ENCODE measurements at places on chromosomes 3 and 15.

GRCh38 chr3:133956982-133957381 is 61.3 kb upstream of the RAB6B start:
- no peaks in the 10 kb centered on the region for H3K27me3 ChIP-seq
- no peak overlapping the region for H3K4me3 ChIP-seq
- no peak for DNase-seq
- H3K36me3 ChIP-seq: peaks cover 3% of the 10 kb centered on the region
- no peaks in the 10 kb centered on the region for H3K4me1 ChIP-seq
- no peak overlapping the region for H3K27ac ChIP-seq

DNA sequence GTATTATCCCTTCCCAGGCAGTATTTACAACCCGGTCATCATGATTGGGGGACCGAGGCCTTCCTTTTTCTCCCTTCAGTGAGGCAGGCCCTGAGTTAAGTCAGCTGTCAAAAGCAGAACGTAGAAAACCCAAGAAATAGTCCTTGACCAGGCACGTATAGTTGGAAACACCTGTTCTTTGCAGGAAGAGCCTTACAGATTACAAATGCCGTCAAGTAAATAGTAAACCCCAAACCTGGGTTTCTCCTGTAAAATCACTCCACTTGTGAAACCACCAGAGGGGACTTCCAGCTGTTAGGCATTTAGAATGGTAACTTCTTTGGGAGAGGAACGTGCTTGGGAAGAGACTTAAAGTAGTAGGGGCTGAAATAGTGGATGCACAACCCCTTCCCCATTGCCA is 1.0 kb upstream of the BTBD1 start:
- no peaks in the 10 kb centered on the region for H3K36me3 ChIP-seq
- H3K4me1 ChIP-seq: peaks cover 18% of the 10 kb centered on the region
- H3K27me3 ChIP-seq: no peaks in the 10 kb centered on the region
- H3K27ac ChIP-seq: no peak overlapping the region
- peak overlapping the region; percentile 81 for H3K4me3 ChIP-seq
- no peak for DNase-seq

- H3K4me3 ChIP-seq: no peak overlapping the region
- H3K36me3 ChIP-seq: no peaks in the 10 kb centered on the region
These were observed 120.5 kb downstream of the BBX start for GRCh38 chr3:107643038-107643883.

DNA sequence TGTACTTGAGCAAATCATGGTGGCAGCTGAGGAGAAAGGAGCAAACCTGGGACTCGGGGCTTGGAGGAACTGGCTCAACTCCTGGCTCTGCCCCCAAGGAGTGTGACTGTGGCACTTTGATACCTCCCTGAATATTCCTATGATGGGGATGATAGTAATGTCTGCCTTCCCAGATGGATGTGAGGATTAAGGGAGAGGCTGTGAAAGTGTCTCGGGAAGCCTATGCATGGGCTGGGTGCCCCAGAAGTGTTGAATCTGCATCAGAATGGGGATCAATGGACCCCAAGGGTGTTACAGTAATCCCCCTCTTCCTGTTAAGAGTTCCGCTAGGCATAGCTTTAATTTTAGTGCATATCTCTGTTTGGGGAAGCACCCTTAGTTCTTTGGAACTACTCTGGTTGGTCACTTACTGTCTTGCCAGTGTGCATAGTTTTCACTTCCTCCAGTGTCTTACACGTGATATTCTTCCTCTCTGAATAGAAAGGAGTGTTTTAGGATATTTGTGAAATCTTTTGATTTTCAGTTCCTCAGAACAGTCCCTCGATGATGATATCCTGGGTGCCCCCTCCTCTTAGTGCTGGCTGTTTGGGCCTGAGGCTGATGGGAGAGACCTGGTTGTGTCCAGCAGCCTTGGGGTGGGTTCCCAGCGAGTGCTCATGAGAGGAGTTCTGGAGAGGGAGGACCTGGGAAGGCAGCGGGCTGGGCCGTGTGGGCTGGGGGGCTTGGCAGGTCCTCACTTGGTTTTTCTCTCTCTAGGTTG is 97.5 kb downstream of the CHDH start:
- no peak overlapping the region for H3K27ac ChIP-seq
- no peak overlapping the region for H3K4me3 ChIP-seq
- no peaks in the 10 kb centered on the region for H3K36me3 ChIP-seq
- H3K4me1 ChIP-seq: peaks cover 1% of the 10 kb centered on the region

GRCh38 chr3:119690043-119690656 is 12.7 kb upstream of the CFAP91 start:
- H3K27me3 ChIP-seq: no peaks in the 10 kb centered on the region
- H3K4me3 ChIP-seq: no peak overlapping the region
- no peaks in the 10 kb centered on the region for H3K4me1 ChIP-seq
- DNase-seq: no peak
- H3K36me3 ChIP-seq: peaks cover 1% of the 10 kb centered on the region
- H3K27ac ChIP-seq: no peak overlapping the region

DNA sequence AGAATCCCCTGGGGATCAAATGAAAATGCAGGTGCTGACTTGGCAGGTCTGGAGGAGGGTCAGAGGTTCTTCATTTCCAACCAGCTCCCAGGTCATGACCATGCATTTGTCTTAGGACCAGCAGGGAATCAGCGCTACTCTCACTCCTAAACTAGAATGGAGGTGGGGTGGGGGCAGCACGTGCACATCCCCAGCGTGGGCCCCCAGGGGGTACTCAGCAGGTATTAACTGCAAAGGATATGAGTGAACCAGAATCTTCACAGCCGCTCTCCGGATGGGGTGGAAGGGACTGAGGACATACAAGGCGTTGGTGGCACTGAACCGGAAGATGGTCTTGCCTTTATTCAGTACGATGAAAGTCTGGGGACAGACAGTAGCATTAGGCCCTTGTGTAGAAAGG is 19.4 kb downstream of the SCN5A start:
- H3K4me1 ChIP-seq: no peaks in the 10 kb centered on the region
- no peak overlapping the region for H3K4me3 ChIP-seq
- no peak overlapping the region for H3K27ac ChIP-seq
- DNase-seq: no peak
- H3K27me3 ChIP-seq: peaks cover 10% of the 10 kb centered on the region

DNA sequence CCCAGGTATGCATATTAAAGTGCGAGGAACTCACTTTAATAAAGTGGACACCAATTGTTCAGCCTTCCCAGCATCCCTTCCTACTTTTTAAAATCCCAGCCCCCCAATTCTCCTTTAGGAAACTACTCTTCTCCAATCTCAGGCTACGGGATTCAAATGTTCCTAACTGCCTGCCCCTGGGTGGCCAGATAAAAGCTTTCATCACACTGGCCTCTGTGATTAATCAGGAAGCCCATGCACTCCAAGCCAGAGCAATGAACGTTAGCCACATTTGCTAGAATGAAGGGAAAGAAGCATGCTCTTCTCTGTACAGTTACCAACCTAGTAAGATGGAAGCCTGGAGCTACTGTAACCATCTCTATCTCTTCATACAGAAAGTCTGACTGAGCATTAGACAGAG is 250.3 kb upstream of the UBE2E2 start:
- H3K36me3 ChIP-seq: no peaks in the 10 kb centered on the region
- no peak for DNase-seq
- no peaks in the 10 kb centered on the region for H3K27me3 ChIP-seq
- H3K4me1 ChIP-seq: peaks cover 9% of the 10 kb centered on the region

DNA sequence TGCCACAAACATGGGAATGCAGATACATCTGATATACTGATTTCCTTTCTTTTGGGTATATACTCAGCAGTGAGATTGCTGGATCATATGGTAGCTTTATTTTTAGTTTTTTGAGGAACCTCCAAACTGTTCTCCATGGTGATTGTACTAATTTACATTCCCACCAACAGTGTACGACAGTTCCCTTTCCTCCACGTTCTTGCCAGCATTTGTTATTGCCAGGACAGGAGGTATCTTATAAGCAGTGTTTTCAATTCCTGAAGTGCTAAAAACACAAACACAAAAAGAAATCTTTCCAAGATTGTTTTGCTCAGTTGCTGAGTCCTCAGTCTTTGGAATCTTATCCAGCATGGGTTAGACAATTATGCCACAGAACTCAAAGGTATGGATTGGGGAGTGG is 13.5 kb downstream of the GTF2E1 start:
- peaks cover 2% of the 10 kb centered on the region for H3K4me1 ChIP-seq
- no peak for DNase-seq
- no peak overlapping the region for H3K27ac ChIP-seq
- peaks cover 30% of the 10 kb centered on the region for H3K36me3 ChIP-seq

DNA sequence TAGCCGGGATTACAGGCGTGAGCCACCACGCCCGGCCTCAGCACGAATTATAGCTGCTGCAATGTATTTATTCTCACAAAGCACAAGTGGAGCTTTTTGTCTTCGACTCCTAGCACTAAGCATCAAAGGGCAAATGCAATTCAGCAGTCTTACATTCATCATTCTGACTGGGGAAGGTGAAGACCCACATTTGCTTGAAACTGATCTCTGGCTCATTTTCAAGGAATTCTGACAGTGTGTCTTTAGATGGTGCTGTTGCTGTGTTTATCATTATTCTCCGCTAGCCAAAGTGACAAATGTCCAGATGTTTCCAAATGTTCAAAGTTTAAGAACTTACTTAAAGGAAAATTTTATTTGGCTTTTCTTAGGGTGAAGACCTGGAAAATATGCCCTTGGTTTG is 55.9 kb downstream of the SGO1 start:
- no peak overlapping the region for H3K27ac ChIP-seq
- DNase-seq: no peak
- H3K4me3 ChIP-seq: no peak overlapping the region
- H3K27me3 ChIP-seq: no peaks in the 10 kb centered on the region

DNA sequence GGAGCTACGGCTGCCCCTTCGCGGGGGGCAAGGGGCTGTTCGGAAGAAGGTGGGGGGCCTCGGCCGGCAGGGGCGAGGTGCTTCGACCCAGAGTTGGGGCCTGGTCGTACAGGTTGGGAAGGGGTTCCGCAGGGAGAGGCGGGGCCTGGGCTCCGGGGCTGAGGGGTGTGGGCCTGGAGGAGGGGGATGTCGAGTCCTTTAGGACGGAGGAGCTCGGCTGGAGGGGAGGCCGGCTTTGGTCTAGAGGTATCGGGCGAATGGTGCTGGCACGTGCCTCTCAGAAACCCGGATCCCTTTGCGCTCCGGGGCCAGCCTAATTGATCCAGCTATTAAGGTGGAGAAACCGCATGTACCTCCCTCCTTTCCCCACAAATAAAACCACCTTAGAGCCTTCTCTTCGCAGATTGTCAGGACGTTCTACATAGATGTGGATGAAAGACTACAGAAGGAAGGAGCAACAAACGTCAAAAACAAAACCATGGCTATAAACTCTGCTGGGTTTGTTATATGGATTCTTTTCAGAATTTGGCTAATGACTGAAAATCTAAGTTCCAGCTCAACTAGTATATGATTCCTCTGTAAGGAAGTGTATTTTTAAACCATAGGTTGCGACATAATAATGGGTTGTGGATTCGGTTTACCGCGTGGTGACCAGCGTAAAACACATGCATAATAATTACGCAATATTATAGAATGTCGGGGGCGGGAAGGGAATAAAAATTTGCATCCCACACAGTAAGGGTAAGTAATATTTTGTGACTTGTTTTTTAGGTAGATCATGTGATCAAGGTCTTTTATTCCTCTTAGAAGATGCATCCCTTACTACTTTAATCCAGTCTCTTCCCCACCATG is 644 bp upstream of the NGLY1 start:
- no peak for DNase-seq
- no peaks in the 10 kb centered on the region for H3K36me3 ChIP-seq
- H3K27ac ChIP-seq: peak overlapping the region; percentile 76
- H3K4me3 ChIP-seq: peak overlapping the region; percentile 76
- no peaks in the 10 kb centered on the region for H3K27me3 ChIP-seq
- H3K4me1 ChIP-seq: peaks cover 26% of the 10 kb centered on the region

DNA sequence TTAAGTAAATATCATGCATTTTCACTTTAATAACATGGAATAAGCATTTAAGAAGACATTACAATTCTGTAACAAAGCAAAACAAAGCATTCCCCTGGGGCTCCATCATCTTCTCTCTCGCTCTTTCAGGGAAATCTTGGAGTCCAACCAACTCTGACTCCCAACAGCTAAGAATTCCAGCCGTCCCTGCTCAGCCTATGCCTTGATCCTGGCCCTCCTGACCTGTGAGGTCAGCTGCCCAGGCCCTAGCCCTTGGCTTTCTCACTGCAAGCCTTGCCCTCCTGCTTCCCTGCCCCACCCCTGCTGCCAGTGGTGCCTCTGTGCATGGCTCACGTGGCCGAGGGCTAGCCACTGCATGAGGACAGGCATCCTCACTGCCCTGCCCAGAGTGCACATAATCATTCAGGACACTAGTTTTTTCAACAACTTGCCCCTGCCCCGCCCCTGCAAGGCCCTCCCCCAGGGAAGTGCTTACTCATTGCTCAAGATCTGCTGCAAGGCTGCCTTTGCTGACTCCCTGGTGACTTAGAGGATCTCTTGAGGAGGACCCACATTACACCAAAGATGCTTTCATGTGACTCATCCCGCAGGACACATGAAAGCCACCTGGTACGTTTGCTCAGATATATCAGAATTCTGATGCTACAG is 37.6 kb downstream of the MTMR10 start:
- H3K27me3 ChIP-seq: no peaks in the 10 kb centered on the region
- no peak for DNase-seq
- H3K4me1 ChIP-seq: no peaks in the 10 kb centered on the region
- H3K4me3 ChIP-seq: no peak overlapping the region
- H3K27ac ChIP-seq: peak overlapping the region; percentile 54

DNA sequence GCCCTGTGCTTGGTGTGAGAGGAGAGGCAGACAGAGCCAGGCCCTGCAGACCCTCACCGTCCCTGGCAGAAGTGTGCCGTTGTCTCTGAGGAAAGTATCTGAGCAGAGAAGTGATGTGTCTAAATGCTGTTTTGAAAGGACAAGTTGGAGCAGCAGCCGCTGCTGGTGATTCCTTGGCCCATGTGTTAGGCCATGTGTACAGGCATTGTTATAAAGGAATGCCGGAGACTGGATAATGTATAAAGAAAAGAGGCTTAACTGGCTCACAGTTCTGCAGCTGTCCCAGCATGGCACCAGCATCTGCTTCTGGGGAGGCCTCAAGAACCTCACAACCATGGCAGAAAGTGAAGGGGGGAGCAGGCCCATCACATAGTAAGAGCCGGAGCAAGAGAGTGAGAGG is 334.6 kb upstream of the ATP10A start:
- no peak overlapping the region for H3K4me3 ChIP-seq
- H3K27ac ChIP-seq: no peak overlapping the region
- H3K27me3 ChIP-seq: peaks cover 6% of the 10 kb centered on the region
- no peaks in the 10 kb centered on the region for H3K36me3 ChIP-seq
- H3K4me1 ChIP-seq: no peaks in the 10 kb centered on the region
- no peak for DNase-seq

DNA sequence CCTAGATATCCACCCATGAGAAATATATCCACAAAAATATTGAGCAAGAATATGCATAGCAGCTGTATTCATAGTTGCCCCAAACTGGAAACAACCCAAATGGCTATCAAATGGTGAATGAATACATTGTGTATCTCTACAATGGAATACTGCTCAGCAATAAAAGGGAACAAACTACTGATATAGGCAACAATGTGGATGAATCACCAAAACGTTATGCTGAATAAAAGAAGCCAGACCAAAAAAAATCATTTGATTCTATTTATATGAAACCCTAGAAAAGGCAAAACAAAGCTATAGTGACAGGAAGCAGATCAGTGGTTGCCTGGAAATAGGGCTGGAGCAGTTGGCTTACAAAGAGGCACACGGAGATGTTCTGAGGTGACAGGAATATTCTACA is 15.5 kb upstream of the CMTM7 start:
- H3K4me3 ChIP-seq: no peak overlapping the region
- peaks cover 40% of the 10 kb centered on the region for H3K4me1 ChIP-seq
- H3K27ac ChIP-seq: no peak overlapping the region

Measured in progenitor cell of endocrine pancreas (in vitro differentiated cells).